ENCODE measurements at places on chromosomes 7 and 10.
A peak's percentile ranks its signal among the peaks of the same experiment; 100 is the strongest.

DNA sequence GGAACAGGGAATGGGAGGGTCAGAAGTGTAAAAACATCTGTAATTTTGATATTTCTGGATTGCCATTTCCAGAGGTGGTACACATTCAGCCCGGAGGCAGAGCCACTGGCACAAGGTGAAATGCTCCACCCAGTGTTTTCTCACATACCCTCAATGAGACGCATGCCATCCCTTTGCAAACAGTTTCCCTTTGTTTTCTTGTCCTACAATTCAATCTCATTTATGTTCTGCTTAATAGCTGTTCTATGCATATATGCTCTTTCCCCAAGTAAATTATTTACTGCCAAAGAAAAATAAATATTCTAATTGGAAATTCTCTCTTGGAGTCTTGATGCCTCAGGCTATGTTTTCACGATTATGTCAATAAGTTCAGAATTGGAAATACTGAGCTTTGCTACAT is 369.7 kb upstream of the AKR1E2 start:
- DNase-seq = no peak

GRCh38 chr7:109351493-109351892 is 781.8 kb downstream of the DNAJB9 start:
- no peak for DNase-seq

DNA sequence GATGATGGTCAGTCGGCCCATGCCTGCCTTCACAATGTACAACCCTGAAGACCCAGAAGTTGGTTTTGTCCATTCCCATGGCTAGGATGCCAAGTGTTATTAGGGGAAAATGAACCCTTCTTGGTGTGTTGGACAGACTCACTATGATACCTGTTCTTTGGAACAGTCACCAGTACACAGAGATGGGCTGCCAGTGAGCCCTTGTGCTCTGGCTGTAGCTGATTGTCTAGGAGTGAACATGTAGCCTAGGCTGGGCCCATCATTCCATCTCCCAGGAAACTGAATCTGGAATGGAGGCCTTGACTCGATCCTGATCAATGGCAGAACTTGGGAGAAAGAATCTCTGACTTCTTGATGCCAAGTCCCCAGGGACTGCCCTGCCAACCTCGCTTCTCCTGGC is 188.9 kb downstream of the EVX1 start:
- DNase-seq = no peak

- no peak for DNase-seq
Observed at GRCh38 chr7:46752881-46753366, 829.0 kb downstream of the TNS3 start.

GRCh38 chr10:12703126-12703525 is 298.4 kb downstream of the CCDC3 start:
- no peak for DNase-seq

DNA sequence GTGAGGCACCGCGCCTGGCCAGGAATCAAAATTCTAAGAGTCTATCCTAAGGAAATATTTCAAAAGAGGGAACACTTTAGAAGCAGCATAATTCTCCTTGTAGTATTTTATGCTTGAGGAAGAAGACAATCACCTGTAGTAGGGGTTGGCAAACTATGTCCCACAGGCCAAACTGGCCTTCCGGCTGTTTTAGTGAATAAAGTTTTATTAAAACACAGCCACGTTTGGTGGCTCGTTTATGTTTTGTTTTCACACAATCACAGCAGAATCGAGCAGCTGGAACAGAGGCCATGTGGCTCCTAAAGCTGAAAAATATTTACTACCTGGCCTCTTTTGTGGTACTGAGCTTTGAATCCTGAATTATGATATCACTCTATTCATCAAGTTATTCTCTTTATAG is 131.7 kb upstream of the TNS3 start:
- DNase-seq = no peak

- no peak for DNase-seq
Observed at GRCh38 chr7:3003936-3004335, 39.7 kb downstream of the CARD11 start.

DNA sequence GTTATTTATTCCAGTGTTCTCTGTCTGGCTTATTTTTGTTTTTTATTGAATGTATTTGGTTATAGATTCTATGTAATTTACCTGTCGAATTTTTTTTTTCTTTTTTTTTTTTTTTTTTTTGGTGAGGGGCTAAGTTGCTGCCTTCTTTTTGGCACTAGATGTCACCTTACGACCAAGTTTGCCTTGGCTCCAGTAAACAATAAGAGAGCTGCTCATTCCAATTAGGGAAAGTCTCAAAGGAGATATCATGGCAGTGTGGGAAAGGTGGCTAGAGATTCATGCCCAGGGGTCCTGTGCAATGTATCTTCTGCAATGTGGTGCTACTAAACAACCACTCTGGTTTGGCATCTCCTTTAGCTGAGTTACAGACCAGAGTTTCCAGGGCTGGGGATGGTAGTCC is 84.0 kb downstream of the PTPN20 start:
- DNase-seq = no peak

DNA sequence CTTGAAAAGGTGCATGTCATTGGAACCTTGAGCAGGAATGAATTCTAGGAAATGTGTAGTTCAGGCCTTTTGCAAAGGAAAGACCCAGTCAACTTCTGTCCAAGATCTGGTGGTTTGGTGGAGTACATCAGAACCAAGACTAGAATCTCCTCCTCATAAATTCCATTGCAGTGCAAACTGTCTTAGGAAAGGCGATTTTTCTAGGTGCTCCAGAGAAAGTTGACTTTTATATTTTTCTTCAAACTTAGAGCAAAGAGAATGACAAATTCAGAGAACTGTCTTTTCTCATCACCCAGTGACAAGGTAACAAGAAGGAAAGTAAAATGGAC is 50.0 kb downstream of the PRTFDC1 start:
- DNase-seq = no peak

- DNase-seq = no peak
Observed at GRCh38 chr7:106552645-106553445, 108.1 kb downstream of the CCDC71L start.

DNA sequence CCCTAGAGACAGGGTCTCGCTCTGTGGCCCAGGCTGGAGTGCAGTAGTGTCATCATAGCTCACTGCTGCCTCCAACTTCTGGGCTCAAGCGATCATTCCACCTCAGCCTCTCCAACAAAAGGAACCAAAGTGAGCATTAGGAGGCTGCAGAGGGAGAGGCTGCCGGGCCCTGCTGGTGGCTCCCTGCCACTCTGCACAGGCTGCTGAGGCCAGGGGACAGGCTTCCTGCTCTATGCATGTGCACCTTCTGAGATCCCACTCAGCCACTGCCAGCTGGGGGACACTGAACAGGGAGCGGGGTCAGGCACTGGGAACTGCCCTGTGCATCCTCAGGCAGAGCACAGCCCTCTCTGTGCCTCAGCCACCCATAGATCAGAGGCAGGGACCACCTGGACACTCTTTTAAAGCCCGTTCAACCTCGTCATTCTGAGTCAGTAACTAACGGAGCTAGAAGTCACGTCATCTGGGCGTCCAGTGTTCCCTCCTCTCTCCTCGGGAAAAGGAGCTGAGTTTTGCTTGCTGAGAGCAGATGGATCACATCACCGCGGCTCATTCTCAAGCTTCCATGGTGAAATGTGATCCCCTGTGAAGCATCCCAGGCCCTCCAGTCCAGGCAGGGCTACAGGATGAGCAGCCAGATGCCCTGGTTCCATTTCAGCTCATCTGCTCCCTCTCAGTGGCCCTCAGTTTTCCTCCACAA is 109.6 kb downstream of the MYL10 start:
- no peak for DNase-seq

GRCh38 chr10:43982250-43982649 is 333.6 kb upstream of the ZNF32 start:
- DNase-seq = no peak

DNA sequence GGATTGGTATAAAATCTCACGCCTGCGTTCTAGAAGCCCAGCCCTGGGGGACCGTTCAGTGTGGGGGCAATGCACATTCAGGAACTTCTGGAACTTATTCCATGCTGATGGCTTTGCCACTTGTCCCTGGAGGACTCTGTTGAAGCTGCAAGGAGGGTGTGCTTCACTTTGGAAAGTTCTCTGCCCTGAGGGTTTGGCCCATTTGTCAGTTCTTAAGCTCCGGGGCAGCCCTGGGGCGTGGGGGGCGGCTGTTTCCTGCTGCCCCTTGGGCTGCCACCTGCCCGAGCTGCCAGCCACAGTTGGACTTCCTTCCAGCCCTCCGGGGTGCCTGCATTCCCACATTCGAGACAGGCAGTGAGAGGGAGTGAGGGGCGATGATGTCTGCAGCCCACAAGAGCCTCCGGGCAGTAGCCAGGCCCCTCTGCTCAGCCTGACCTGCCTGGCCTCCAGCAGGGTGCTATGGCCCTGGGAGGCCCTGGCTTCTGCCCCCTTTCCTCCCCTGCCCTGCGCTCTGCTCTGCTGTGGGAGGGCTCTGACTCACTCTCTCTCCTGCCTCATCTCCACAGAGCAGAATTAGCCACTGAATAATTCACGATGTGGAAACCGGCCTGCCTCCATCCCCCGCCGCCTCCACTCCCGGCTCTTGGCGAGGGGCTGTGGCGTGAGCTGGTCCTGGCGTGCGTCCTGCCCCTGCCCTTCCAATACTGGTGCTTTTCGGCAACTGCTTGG is 1.9 kb downstream of the TTYH3 start:
- DNase-seq = no peak

DNA sequence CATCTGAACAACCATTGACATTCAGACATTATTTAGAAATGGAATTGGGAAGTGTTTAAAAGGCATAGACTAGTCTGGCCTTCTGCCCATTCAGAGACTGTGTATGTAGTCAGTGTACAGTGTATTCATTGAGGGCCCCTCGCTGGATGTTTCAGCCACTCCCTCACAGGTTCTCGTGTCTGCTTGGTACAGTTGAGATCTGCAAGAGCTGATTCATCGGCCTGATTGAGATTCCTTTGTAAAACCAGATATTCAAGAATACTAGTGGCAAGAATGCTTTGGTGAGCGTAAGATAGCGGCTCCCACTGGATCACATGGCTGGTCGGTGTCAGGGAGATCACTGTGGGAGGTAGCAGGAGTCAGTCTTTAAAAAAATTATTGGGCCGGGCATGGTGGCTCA is 119.5 kb downstream of the TCF7L2 start:
- no peak for DNase-seq

GRCh38 chr10:132671228-132672154 is 114.5 kb downstream of the NKX6-2 start:
- no peak for DNase-seq

GRCh38 chr10:26359670-26360069 is 78.5 kb upstream of the APBB1IP start:
- no peak for DNase-seq

GRCh38 chr7:122166275-122166674 is 22.2 kb upstream of the AASS start:
- no peak for DNase-seq

- DNase-seq = no peak
Observed at GRCh38 chr7:14769261-14769660, 133.3 kb downstream of the DGKB start.

DNA sequence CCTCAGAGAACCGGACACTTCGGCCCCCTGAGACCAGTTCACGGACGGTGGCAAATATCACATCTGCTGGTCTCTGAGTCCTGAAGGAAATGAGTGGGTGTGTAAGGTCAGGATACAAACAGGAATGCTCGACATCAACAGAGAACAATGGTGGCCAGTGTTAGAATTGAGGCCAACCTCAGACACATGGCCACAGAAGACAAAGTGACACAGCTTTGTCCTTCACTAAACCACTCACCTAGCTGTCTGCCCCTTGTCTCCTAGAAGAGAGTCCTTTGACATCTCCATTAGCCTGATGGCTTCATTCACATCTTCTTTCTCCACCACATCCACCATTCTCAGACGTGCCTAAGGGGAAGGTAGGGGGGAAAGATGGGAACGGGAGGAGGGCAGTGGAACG is 4.3 kb downstream of the COPS6 start:
- no peak for DNase-seq

- DNase-seq = no peak
Observed at GRCh38 chr10:6195376-6195775, 7.4 kb upstream of the PFKFB3 start.

DNA sequence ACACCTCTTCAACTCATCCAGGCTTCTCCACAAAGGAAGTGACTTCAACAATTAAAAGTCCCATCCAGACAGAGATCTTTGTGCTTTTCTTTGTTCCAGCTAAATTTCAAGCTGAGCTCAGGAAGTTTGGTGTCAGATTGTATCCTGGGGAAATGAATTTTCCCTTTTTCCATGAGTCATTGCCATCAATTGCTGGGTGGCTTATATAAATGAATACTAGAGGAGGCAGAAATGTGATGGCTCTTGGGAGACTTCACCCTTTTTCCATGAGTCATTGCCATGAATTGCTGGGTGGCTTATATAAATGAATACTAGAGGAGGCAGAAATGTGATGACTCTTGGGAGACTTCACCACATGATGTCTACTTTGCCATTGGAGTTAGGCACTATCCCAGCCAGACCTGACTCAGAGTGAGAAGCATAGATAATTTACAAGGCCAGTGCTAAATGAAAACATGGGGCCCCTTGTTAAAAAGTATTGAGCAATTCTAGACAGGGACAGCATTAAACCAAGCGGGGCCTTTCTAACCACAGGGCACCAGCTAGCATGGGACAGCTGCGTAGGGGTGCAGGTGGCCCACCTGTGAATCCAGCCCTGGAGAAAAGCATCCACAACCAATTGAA is 339.2 kb upstream of the PODXL start:
- no peak for DNase-seq

- no peak for DNase-seq
Observed at GRCh38 chr10:122475591-122476332, 14.4 kb downstream of the HTRA1 start.

- no peak for DNase-seq
Observed at GRCh38 chr10:72158176-72158575, 57.6 kb upstream of the ANAPC16 start.

- DNase-seq = no peak
Observed at GRCh38 chr10:70055550-70055949, 2.9 kb downstream of the MACROH2A2 start.

- DNase-seq = peak; percentile 31
Observed at GRCh38 chr10:102435529-102436233, 3.3 kb upstream of the CUEDC2 start.

DNA sequence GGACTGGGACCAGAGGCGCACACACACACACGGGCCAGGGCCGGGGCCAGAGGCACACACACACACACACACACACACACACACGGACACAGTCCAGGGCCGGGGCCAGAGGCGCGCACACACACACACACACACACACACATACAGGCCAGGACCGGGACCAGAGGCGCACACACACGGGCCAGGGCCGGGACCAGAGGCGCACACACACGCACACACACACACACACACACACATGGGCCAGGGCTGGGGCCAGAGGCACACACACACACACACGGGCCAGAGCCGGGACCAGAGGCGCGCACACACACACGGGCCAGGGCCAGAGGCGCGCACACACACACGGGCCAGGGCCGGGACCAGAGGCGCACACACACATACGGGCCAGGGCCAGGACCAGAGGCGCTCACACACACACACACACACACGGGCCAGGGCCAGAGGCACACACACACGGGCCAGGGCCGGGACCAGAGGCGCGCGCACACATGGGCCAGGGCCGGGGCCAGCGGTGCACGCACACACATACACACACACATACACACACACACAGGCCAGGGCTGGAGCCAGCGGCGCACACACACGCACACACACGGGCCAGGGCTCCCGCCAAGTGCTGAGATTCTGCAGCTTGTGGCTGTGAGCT is 268.8 kb downstream of the ELFN1 start:
- peak; percentile 22 for DNase-seq
